ENCODE measurements at places on chromosomes 1 and 21.

- no peak for DNase-seq
Measured at GRCh38 chr1:215612391-215612790, 45.3 kb downstream of the KCTD3 start.

DNA sequence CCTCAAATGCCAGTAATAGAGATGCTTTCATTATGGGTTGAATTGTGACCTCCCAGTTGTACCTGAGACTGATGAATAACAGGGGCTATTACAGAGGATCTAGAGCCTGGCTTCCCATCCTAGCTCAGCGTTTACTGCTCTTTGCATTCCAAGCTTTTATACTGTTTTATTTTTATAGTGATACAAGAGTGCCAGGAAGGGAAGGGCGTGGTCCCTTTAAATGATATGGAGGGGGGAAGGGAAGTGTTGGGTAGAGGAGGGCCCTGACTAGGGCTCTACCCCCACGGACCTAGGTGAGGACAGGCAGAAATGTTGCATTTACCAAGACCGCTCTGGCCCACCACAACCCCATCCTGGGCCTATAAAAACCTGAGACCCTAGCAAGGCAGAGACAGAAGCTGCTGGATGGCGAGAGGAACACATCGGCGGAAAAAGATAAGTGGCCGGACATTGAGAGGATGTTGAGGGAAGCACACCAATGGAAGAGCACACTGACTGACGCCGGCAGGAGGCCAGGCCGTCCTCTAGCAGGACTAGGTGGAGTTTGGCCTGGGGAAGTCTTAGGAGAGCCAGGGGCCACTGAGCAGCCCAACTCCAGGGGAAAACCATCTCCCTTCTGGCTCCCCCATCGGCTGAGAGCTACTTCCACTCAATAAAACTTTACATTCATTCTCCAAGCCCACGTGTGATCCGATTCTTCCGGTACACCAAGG is 1025.9 kb downstream of the TTLL7 start:
- no peak for DNase-seq

DNA sequence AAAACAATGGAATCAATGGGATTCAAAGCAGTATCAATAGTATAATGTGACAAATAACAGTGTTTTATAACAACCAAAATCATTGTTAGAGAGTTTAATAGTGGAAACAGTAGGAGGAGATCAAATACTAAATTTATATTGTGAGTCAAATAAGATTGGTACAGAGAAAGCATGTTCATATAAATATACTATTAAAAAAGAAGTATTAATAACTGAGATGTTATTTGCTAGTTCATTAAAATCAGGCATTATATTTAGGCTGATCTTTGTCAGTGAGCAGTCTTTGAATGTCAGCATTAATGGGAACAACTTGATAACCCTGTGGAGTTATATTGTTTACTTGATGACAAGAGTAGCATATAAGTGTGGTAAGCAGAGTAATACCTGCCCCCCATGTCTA is 30.6 kb downstream of the PRKAA2 start:
- DNase-seq, result no peak

GRCh38 chr1:151384584-151384983 is 12.1 kb upstream of the SELENBP1 start:
- no peak for DNase-seq

DNA sequence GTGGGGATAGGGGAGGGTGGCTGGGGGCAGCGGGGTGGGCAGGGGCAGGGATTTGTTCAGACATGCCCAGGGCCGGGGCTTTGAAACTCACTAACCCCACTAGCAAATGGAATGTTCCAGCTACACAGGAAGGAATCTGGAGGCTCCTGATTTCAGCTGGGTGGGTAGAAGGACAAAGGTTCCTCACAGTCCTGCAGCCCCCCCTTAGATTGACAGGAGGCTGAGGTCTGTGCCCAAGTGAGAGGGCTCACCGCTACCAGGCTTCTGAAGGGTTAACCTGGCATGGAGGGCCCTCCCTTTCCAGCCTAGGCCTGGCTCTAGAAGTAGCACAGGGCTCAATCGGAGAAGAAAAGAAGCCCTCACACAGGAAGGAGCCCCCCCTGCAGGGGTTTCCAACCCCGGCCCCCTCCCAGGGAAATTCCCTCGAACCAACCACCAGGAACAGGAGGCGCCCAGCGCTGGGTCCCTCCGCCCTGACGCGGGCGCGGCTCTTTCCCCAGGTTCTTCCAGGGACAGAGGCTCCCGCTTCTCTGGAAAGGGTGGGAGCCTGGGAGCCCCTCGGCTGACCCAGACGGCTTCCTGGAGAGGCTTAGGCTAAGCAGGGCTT is 3.3 kb downstream of the EPHA2 start:
- no peak for DNase-seq

GRCh38 chr1:180312926-180313325 is 82.9 kb downstream of the LHX4 start:
- DNase-seq, result no peak

DNA sequence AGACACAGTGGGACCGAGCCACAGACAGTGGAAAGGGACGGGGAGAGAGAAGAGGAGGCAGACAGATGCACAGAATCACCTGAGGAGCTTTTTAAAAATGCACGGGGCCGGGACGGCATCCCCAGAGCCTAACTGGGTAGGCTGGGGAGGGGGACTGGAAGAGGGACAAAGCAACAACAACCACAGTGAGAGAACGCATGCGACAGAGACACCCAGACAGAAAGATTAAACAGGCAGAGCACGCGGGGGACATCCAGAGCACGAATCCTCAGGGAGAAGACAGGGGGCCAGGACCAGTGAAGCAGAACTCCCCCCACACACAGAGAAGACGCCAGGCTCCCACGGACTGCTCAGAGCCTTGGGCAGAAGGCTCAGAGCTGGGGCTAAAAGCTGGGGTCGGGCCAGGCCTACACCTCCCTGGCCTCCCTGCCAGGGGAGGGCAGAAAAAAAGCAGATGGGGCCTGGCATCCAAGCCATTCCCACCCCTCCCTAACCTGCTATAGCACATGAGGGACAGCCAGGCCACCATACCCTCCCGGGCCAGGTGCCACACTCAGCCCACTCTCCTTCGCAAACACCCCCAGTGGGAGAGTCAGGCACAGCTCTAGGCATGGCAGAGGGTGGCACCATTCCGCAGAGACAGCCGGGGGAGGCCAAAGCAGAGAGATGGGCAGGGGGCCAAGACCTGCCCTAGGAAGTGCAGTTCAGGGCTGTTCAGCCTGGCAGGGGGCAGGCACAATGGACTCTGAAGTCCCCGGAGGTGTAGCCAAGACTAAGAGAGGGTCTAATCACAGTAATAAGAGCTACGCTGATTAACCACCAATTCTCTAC is 29.8 kb upstream of the COL16A1 start:
- DNase-seq, result no peak

GRCh38 chr1:44558883-44559282 is 115.4 kb downstream of the TMEM53 start:
- DNase-seq, result no peak

DNA sequence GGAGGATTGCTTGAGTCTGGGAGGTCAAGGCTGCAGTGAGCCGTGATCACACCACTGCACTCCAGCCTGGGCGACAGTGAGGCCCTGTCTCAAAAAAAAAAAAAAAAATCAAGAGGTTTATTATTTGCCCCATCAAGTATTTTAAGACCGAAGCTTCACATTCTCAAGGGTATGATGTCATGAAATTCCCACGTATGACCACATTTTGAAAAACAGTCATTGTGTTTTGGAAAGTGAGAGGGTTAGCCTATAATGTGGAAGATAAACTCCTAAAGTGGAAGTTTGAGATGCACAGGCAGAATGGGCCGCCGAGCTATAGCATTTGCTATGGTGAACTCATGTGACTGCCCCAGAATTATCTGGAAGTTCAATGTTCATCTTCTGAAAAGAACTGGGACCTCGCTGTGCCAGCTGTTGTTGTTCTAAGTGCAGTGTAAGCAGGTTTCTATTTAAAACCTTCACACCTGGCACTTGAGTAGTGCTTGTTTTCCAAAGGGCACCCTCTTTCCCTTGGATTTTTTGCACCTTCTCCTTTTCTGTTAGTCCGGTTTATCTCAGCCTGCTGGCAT is 96.9 kb upstream of the SLC25A33 start:
- DNase-seq, result no peak

- DNase-seq, result no peak
Measured at GRCh38 chr1:7538033-7538432, 233.1 kb upstream of the VAMP3 start.

DNA sequence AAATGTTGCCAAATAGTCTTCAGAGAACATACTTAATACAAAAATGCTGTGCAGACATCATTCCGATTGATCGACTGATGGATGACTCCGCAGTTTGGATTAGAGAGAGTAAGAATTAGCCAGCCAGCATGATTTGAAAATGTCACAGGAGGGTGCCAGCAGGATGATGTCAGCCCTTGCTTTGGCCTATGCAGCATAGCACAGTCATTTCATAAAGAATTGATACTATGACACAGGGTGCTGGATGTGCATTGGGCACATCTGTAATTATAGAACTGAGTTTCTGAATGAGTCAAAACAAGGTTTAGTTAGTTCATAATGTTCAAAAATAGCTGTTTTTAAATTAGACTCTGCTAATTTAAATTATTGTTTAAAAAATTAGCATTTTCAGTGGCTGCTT is 21.6 kb upstream of the TRAF5 start:
- no peak for DNase-seq

DNA sequence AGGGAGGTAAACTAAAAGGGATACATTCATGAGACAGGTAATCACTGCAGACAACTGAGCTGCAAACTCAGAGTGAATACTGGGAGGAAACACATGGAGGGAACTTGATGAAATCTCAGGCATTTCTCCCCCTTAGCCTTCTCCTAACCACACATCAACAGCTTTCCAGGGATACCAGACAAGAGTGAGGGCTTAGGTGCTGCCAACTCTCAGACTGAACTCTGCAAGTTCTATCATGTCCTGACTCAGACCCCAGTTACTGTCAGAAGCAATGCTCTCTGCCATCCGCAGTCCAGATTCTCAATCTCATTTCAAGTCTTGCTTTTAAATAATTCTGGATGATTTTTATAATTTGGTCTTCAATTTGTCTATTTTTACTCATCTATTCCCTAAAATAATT is 267.3 kb downstream of the LTN1 start:
- no peak for DNase-seq

DNA sequence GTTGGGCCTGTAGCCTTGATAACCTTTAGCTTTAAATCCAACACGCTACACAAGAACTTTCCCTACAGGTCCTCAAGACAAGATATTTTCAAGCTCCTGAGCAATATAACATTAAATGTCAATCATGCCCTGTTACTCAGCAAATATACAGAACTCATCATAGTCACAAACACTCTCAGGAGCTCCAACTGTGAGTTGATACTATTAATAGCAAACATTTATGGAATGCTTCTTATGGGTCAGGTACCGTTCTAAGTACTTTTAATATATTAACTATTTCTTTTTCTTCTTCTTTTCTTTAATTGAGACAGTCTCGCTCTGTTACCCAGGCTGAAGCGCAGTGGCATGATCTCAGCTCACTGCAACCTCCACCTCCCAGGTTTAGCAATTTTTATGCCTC is 10.1 kb downstream of the EYA3 start:
- no peak for DNase-seq

- DNase-seq, result no peak
Measured at GRCh38 chr21:39527664-39528381, 76.1 kb downstream of the SH3BGR start.

GRCh38 chr1:18941221-18942141 is 15.0 kb downstream of the IFFO2 start:
- DNase-seq, result no peak

GRCh38 chr1:55035904-55036303 is 3.4 kb upstream of the PCSK9 start:
- peak; percentile 3 for DNase-seq

DNA sequence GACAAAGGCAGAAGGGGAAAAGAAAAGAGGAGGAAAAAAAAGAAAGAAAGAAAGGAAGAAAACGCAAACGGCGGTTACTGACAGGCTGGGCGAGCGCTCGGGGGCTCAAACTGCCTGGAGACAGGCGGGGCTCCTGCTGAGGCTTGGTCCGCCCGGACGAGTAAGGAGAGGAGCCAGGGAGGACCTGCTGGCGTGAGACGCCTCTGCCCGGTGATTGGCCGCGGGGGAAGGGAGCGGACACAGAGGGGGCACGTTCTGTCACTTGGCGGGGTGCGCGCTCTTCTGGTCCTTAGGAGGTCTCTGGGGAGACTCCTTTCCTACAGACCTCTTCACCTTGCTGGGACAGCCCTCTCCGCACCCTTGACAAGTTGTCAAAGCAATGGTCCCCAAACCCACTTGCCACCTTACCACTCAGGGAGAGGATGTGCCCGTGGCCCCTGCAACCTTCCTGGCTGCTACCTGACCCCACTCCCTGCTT is 791 bp upstream of the PIK3R3 start:
- DNase-seq, result no peak

DNA sequence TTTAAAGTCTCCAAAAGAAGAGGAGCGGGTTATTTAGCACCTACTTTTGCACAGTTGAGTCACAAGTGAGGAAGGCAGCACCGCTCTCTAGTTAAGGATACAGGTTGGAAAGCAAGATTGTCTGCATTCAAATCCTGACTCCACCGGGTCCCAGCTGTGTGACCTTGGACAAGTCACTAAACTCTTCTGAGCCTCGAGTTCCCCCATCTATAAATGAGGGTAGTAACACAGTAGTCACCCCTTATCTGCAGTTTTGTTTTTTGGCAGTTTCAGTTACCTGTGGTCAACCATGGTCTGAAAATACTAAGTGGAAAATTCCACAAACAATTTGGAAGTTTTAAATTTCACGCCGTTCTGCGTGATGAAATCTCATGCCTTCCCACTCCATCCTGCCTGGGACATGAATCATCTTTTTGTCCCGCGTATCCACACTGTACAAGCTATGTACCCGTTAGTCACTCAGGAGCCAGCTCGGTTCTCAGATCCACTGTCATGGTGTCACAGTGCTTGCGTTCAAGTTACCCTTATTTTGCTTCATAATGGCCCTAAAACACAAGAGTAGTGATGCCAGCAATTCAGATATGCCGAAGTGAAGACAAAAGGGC is 49.4 kb downstream of the CAPZB start:
- no peak for DNase-seq

GRCh38 chr1:203408486-203409481 is 57.9 kb upstream of the FMOD start:
- no peak for DNase-seq

DNA sequence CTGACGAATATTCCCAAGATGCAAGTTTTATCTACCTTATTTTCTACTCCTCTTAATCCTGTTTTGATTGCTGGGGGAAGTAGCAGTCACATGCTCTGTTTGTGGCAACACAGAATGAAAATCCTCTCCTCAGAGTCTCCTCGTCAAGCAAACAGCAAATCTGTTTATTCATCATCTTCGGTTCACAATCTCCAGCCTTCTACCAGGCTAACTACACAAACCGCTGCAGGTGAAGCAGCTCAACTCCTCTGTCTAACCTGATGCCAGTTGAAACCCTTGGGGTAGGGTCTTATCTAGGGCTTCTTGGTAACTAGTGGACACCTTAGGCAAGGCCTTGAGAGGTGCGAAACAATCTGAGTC is 91.0 kb downstream of the SIPA1L2 start:
- no peak for DNase-seq

GRCh38 chr1:211281320-211282022 is 22.3 kb downstream of the RCOR3 start:
- DNase-seq, result no peak

GRCh38 chr1:151553659-151554058 is 13.6 kb downstream of the TUFT1 start:
- no peak for DNase-seq

GRCh38 chr1:233019778-233020325 is 69.4 kb downstream of the NTPCR start:
- no peak for DNase-seq

GRCh38 chr1:10762153-10762523 is 34.3 kb downstream of the CASZ1 start:
- DNase-seq, result no peak

GRCh38 chr21:22743085-22743484 is 1744.9 kb downstream of the NCAM2 start:
- peak; percentile 26 for DNase-seq

GRCh38 chr1:185645686-185646085 is 88.5 kb upstream of the HMCN1 start:
- no peak for DNase-seq
